Right cardiac atrium (tissue), 5 donors: ENCODE measurements at places on chromosomes 6 and 20. TPM values are rescaled to one million over a fixed set of nuclear protein-coding genes. Genes with fewer than 3 reads are reported as not detected.

DNA sequence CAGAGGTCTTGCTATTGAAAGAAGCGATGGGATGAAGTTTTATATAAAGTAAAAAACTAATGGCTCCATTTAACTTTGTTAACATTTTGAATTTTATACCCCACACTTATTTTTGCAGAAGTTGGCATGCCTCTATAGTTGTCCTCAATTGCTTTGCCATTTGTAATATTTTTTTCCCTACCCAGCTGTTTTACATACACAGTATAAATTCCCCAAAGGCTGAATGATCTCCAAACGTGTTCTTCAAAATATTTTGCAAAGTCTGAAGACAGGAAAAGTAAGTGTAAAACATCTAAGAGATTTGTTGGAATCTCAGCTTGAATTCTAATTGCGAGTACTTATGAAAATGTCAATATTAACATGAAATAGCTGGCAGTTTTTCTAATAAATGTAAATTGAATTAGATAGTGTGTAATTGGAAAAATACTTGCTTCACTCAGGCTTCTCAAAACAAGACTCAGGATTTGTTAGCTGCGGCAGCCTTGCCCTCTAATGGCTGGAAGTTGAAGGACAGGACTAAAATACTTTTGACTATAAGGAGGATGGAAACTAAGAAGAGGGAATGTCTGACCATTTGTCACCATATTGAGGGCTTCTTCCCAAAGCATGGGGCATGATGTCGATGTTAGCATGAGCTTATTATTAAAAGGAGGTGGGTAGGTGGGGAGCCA lies 226.8 kb downstream of the UST start:
- DNase-seq, result no peak

Gene GPX5
- not detected for total RNA-seq

- no peak for DNase-seq
Measured at GRCh38 chr6:139613496-139613895, 239.0 kb upstream of the CITED2 start.

Gene CNR1
- 0.59 TPM for total RNA-seq

Gene PSMB9
- total RNA-seq, result 16.9 TPM

GRCh38 chr6:131729550-131729949 lies 18.7 kb upstream of the CTAGE9 start:
- DNase-seq, result no peak

DNA sequence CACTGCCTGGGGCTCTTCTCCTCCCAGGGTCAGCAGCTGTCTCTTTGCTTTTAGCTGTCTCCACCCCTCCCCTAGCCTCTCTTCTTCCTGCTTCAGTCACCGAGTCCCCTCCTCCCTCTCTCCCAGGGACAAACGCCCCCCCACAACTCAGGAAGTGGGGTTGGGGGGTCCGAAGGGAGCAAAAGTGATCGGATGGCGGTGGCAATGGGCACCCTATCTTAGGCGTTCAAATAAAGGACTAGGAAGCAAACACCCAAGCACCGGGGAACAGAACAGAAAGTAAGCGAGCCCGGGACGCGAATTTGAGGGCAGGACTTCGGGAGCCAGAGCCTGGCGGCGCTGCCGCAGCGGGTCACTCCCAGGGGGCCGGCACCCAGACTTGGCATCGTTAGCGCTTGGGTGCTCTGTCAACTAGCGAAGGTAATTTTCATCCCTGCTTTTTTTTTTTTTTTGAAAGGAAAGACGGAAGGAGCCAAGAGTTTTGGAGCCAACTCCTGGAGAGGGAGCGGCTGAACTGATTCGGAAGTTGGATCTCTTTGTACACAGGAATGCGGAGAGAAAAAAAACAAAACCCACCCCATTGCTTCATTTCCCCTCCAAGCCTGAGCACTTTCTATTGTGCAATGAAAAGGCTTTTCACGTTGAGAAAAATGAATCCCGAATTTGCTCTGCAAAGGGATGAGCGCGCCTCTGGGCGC lies 815 bp upstream of the ITPR3 start:
- peak; percentile 50 for DNase-seq

Gene FRK
- total RNA-seq, result 4.5 TPM

DNA sequence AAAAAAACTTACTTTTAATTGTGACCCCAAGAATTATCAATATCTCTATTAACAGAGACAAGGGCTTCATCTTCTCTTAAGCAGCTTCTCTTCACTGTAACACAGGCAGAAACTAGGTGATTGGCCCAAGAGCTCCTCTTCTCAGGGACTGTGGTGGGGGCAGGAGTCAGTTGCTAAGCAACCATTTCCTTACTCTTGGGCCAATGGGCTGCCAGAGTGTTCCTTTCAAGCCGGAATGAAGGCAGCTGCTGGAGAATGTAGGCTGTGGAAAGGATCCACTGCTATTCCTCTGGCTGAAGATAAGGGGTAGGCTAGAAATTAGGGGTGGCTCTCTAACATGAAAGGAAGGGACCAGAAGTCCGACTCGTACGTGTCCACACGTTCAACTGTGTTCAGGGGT lies at the start of gene SEL1L2:
Gene SEL1L2, minus strand, starts transcription at position 150 of the 400 bp plus-strand sequence. Its CDS starts 80 bp downstream, at position 70.
- DNase-seq, result no peak

- no peak for DNase-seq
Measured at GRCh38 chr6:140718021-140718420, 1343.6 kb upstream of the CITED2 start.

- DNase-seq, result no peak
Measured at GRCh38 chr6:47785182-47785581, 3.4 kb downstream of the OPN5 start.

DNA sequence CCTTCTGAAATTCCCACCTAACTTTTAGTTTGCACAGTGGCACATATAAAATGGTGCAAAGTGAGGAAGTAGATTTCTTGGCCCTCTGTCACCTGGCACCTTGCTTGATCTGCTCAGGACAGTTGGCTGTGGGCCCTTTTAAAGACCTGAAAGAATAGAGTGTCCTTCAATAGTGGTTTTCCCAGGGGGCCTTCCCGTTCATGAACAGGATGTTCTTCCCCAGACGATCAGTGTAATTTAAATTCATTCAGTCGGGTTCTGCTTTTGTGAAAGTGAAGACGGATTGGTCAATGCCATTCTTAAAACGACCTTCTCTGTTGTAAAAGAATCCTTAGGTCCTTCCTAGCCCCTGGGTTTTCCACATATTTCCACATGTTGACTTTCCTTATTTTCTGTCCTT lies 178.5 kb downstream of the SASH1 start:
- DNase-seq, result no peak

- no peak for DNase-seq
Measured at GRCh38 chr6:38011937-38012336, 192.4 kb downstream of the ZFAND3 start.

DNA sequence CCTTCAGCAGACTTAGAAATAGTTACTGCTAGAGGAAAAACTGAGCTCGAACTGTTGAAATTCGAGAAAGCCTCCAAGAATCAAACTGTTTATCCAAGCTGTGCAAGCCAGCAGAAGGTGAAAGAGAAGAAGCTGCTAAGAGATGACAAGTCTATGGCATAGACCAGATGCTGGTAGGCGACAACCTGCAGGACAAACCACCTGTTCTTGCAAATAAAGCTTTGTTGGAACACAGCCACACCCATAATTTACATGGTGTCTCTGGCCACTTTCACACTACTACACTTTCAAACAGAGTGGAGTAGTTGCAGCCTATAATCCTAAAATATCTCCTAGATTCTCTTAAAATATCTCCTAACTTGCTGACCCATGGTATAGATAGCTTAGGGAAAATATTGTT lies 33.3 kb downstream of the TNFRSF21 start:
- no peak for DNase-seq

DNA sequence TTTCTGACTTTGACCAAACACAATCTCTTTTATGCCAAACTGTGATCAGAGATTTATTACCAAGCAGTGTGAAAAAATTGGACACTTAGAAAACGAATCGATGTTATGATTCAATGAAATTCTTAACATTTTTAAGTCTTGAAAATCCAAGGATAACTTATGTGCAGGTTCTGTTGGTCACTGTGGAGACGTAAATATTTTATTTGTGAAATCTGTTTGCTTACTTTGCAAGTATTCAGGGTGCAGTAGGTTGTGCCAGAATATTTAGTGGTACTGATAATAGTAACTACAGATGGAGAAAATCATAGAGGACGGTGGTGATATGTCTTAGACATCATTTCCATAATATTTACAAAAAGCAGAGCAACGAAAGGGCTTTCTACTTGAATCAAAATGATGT lies 97.3 kb downstream of the BMP2 start:
- DNase-seq, result no peak

Gene CFB
- 14.2 TPM for total RNA-seq

DNA sequence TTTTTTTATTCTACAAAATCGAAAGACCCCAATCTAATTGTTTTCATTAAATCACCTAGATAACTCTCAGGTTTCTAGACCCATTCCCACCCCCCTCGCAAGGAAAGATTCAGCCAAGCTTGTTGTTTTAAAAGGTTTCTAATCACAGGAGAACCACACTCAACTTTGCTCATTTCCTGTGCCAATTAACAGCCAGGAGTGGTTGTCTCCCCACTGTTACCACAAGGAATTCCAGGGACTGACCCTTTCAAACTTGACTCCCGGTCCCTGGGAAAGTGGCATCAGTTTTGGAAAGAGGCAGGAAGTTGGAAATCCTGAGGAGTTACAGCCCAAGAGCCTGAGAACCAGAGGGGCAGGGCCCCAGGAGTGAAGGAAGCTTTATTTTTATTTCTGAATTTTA lies 561.3 kb upstream of the JAG1 start:
- no peak for DNase-seq

Gene SLPI
- 14.3 TPM for total RNA-seq

- DNase-seq, result no peak
Measured at GRCh38 chr6:87124074-87124473, 29.2 kb upstream of the CGA start.

DNA sequence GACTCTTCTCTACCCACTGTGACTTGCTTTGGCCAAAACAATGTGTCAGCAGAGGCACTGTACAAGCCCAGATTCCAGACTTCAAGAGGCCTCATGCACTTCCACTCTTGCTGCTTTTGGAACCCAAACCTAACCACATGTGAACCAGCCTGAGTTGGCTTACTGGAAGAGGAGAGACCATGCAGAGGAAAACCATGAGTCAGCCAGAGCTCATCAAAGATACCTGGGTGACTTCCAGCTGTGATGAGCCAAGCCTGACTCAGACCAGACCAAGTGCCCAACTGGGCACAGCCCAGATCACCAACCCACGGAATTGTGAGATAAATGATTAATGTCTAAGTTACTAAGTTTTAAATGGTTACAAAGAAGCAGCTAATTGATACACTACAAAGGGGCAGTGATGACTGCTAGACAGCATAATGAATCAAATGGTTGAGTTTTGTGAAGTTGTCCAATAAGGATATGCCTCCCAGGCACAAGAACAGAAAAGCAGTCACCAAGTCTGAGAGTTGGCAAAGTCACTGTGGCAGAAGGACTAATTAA lies 16.2 kb upstream of the BEND6 start:
- DNase-seq, result no peak

Gene OR2B6
- not detected for total RNA-seq

DNA sequence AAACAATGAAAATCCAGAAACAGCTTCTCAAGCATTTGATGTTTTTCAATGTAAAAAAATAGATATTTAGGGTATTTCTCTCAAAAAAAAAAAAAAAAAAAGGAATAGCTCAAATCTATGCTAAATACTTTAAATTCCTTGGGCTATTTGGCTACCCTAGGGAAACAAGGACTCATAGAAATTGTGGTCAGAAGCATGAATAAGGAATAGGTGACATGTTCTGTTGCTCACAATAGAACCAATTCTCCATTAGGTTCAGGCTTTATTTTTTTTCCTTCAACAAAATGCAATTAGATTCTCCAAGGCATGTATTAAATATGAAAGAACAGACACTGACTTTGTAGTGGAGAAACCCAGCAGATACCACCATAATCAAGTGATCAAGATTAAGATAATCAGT lies 904.3 kb upstream of the FLRT3 start:
- DNase-seq, result no peak

DNA sequence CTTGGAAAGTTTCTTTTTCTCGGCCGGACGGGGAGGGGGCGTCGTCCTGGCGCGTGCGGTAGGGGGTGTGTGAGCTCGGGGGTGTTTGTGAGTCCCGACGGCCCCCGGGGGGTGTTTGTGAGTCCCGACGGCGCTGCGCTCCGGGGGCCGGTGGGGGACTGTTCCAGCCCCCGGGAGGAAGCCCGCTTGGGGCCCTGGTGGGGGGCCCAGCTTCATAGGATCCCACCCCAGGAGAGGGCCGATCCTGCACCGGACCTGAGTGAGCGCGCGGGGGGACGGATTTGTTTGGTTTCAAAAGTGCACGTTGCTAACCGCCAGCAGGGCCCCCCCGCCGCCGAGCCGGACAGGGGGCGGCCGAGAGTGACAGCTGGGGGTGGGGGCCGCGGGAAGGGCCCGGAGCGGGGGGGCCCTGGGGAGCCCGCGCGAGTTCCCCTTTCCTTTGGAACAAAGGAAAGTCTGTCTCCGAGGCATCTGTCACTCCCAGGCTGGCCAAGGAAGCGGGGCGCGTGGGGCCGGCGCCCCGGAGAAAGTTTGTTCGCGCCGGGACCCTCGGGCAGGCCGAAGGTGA lies 485 bp downstream of the TGIF2 start:
- peak; percentile 75 for DNase-seq

Gene FAM162B
- total RNA-seq, result 2.4 TPM

GRCh38 chr20:47080365-47080764 lies 185.7 kb downstream of the EYA2 start:
- no peak for DNase-seq

- DNase-seq, result no peak
Measured at GRCh38 chr6:13383328-13384163, 55.2 kb upstream of the TBC1D7 start.

- DNase-seq, result no peak
Measured at GRCh38 chr6:52650941-52651340, 20.0 kb upstream of the TMEM14A start.

DNA sequence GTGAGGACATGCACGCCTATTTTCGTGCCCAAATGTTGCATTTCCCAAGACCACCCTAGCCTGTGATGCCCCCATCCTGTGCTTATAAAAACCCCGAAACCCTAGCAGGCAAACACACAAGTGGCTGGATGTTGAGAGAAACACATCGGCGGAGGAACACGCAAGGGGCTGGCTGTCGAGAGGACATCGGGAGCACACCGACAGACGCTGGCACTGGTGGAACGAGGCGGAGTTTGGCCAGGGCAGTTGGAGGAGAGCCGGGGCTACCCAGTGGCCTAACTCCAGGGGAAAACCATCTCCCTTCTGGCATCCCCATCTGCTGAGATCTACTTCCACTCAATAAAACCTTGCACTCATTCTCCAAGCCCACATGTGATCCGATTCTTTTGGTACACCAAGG lies 225.9 kb upstream of the GRIK2 start:
- DNase-seq, result no peak
